CD4-positive, CD25-positive, alpha-beta regulatory T cell (primary cell): ENCODE measurements at places on chromosomes 12 and 14. TPM values are rescaled to one million over a fixed set of nuclear protein-coding genes. Genes with fewer than 3 reads are reported as not detected.
A peak's percentile ranks its signal among the peaks of the same experiment; 100 is the strongest.

DNA sequence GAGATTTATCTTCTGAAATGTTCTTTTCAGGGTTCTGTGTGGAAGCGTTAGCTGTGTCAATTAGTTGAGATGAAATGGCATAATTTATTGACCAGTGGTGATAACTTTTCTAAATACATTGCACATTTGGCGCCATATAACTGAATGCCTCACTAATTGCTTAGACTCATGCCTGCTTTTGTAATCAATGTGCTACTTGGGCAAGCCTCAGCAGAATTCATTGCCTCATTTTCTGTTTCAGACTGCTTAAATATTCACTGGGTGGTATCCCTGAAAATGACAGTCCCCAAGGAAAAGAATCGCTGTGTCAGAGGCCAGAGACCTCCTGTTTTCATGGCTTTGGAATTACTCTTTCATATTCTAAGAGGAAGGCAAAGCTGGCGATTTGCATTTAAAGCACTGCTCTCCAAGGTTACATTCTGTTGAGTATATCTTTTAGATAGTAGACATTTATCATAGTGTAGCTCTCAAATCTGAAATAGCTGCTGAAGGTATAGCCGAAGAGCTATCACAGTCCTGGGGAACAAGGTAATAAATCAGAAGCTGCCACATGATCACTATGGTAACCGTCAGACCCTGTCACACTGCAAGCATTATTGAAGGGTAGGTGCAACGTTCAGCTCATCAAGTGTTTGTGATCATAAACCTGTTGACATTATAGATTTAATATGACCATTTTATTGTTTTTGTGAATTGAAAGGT lies 297.3 kb upstream of the E2F7 start:
- no peak for DNase-seq

DNA sequence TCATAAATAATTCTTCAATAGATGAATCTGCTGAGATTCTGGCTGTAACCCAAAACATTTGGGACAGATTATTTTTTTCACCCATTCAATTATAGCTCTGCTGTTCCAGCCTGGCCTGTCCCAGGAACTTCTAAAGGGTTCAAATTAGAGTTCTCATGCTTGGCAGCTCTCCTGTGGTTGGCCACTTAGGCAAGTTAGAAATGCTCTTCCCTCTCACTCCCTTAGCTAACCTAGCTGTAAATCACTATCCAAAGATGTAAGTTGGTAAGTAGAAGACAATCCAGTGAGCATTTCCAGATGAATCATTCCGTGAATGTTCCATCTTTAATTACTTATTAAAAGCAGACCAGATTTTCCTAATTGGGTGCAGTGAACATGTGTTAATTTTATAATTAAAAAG lies 760.4 kb upstream of the TBX3 start:
- no peak for DNase-seq

DNA sequence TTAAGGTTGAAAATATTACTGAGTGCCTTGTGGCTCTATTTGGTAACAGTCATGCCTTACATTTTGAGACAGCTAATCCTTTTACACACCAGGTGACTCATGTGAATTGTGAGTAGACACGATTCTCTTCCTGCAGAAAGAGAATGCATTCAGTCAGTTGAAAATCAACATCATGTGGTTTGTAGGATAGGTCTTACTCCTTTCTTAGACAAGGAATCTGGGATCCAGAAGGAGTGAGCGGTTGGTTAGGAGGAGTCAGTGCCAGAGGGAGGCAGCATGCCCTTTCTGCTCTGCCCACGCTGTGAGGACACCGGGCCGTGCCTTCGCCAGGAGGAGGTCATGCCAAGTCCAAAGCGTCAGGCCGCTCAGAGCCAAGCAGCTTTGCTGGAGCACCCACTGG lies 47.6 kb downstream of the TRAF3 start:
- no peak for DNase-seq

DNA sequence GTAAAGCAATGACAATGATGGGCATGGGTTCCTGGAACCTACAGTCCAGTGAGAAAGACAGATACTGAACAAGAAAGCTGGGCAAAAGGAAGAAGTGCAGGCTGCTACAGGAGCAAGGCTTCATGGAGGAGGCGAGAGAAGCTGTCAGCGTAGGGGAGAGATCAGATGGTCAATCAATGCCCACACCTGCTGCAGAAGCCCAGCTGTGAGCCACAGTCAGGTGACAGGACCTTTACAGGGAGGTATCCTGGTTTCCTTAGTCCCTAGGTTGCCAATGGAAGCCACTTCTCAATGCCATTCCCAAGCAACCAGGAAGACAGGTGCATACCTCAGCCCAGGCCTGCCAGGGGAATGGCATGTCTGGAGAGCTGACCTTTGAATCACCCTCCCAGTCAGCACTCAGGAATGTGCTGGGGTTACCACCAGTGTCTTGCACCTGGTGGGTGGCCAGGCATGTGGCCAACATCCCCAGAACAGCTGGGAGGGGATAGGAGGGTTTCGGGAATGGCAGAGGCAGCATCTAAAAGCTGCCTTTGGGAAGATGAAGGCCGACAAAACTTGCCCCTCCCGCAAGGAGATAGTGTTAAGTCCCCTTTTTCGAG lies 170.3 kb downstream of the TTC7B start:
- DNase-seq: no peak

GCH1 gene
- total RNA-seq: 53.9 TPM

DNA sequence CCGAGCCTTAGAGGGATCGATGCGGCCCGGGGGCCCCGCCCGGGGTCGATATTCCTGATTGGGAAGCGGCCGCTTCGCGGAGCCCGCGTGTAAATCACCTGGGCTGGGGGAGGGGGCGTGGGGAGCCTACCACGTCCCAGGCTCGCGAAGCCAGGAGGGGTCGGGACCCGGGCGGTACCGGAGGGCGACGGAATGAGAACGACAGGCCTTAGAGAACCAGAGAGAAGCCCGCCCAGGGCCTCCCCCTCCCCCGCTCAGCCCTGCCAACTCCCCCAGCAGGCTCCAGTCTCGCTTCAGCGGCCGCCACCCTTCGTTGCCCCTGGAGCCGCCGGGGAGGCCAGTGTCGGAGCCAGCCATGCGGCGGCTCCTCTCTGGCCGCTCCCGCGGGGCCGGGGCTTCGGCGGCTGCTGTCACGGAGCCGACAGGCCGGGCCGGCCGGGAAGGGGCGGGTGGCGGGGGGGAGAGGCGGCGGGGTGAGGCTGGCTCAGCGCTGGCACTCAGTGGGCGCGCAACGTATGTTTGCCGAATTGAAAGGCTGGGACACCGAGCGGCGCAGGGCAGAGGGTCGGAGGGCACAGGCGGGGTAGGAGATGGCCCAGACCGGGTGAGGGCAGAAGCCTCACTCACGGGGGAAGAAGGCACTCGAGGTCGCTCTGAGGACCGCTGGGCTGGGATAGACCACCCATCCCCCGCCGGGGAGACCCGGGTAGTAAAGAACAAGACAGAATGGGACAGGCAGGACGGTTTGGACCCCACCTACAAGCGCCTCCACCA lies 1.4 kb upstream of the DNAJC22 start:
- DNase-seq: no peak

LALBA gene
- not detected for total RNA-seq

METTL17 gene
- total RNA-seq: 75.9 TPM

PMEL gene
- total RNA-seq: 0.69 TPM

PRKCH gene
- total RNA-seq: 457 TPM

DNA sequence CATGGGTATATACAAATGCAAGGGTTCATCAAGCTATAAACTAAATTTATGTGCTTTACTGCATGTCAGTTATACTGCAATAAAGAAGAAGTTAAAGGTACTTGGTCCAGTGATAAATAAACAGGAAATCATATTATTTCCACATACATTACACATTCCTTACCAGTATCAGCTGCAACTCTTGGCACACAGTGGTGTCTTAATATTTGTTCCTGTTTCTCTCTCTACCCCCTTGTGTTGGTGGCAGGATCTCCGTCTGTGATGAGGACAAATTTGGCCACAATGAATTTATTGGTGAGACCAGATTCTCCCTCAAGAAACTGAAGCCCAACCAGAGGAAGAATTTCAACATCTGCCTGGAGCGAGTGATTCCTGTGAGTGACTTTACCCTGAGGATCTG lies 19.2 kb upstream of the OAS1 start:
- no peak for DNase-seq

SIX6 gene
- not detected for total RNA-seq

GRCh38 chr12:44519931-44520330 lies 356.2 kb downstream of the NELL2 start:
- DNase-seq: no peak

- peak; percentile 12 for DNase-seq
Measured at GRCh38 chr12:83015390-83016217, 328.9 kb downstream of the TMTC2 start.

BEGAIN gene
- total RNA-seq: 1.3 TPM

- DNase-seq: no peak
Measured at GRCh38 chr12:49138999-49139398, 7.8 kb upstream of the TUBA1B start.

TMEM233 gene
- total RNA-seq: not detected

FAM186B gene
- total RNA-seq: not detected

- no peak for DNase-seq
Measured at GRCh38 chr12:69459477-69459876, 10.7 kb upstream of the FRS2 start.

P2RX2 gene
- total RNA-seq: not detected
